ENCODE measurements at places on chromosomes 11 and 22.

- DNase-seq, result no peak
These were observed 18.3 kb upstream of the MICALL1 start for GRCh38 chr22:37887584-37888378.

- DNase-seq, result no peak
These were observed 32.7 kb upstream of the TXNRD2 start for GRCh38 chr22:19974268-19974861.

DNA sequence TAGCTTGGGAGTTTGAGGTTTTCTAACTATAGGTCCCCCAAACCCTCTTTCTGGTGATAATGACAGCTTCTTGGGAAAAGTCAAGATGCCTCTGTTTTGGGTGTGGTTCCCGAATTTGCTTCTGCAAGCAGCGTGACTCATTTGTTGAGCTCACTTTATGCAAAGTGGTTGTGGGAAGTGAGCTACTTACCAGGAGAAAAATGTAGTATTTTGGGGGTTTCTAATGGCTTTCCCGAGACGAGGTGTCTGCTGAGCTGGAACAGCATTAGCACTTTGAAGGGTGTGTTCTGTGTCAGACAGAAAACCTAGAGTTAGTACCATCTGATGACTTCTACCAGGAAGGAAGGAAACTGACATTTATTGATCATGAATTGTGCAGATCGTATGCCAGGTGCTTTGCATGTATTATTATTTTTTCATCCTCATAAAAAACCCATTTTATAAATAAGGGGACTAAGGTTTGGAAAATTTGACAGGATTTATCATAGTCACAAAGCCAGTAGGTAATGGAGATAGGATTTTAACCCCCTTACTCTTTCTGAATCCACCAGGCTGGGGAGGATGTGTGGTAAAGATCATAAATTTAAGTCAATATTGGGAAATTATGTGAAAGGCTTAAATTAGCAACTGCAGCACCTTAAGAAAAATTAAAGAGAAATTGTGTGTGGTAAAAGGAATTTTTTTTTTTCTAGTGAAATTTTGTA, 108.8 kb upstream of the CD44 start:
- DNase-seq, result peak; percentile 33

DNA sequence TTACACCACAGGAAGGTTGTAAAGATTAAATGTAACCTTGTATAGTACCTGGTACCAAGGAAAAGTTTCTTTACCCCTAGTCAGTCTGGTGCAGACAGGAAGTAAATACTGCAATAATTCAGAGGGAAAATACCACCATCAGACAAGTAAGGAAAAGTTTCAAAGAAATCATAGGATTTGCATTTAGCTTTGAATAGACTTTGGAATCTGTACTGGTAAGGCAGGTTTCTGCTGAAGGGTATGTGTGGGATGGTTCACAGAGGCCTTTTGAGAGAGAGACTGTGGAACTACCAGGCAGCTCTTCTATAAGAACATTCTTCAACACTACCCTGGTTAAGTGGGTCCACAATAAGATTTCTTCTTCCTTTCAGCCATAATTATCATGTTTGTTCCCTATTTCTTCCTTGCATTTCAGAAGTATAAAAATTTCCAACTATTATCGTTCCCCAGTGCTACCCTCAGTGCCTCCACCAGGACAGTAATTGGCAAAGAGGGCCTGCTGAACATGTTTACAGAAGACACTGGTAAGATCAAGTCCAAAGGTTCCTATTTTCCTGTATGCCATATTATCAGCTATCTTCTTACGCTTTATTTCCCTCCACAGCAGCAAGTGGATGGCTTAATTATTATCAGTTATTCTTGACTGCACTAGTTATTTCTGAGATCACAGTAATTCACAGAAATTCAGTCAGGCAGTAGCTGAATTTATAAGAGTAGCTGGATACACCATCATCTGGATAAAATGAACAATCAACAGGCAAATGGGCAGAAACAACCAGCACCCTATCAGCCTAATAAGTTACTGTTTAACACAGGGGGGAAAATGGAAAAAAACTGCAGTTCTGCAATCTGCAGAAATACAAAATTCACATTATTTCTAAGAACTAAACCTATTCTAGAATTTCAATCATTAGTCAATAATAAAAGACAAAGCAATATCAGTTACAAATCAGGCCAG, 48.5 kb downstream of the PITPNB start:
- DNase-seq, result no peak

DNA sequence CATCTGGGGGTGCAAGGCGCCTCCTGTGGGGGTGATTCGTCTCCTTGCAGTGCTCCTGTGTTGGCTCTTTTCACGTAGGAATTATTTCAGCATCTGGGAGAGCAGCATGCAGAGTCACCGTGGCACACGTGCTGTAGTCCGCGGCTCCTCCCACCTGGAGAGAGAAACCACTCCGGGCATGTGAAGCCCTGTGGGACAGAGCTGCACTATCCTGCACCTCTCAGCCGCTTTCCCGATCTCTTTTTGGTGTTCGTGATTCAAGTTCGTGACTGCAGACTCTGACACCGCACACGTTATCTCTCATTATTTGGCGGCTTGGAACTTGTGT, 394.6 kb downstream of the TBC1D22A start:
- DNase-seq, result no peak

- DNase-seq, result no peak
These were observed at the start of gene TRPC6 for GRCh38 chr11:101583251-101584128. TRPC6 (minus strand) TSS chr11:101584007; CDS start chr11:101583503, 504 bp downstream.

DNA sequence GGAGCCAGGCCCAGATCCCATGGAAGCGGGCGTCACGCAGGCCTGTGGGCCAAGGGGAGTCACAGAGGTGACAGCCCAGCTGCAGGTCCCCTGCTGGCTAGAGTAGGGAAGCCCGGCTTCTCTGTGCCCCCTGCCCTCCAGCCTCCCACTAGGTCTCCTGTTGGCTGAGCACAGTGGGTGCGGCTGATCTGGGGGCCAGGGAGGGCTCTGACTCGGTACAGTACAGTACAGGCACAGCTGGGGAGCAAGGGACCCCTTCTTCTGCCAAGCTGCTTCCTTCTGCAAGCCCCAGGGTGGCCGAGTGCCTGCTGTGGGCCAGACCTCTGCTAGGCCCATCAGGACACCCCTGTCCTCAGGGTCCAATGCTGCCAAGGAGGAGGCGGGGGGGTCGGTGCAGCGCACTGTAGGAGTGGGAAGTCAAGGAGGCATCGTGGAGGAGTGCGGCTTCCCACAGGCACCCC, 10.1 kb downstream of the SUSD2 start:
- DNase-seq, result no peak

GRCh38 chr22:25797498-25798290, 55.7 kb downstream of the MYO18B start:
- DNase-seq, result no peak
